ENCODE measurements at places on chromosomes 4 and X.

DNA sequence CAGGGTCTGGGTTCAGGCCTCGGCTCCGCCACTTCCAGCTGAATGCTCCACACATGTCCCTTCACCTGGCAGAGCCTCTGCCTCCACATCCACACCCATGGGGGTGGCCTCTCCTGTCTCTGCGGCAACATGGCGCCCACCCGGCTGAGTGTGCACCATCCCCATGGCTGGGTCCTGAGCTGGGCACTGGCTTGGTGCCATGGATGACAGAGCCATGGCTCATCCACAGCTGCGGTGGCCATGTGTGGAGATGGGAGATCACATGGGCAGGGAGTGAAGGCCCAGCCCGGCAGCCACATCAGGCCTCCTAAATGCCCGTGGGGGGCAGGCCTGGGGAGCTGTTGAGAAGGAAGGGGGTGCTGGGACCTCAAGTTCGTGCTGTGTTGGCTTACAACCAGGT is 213.7 kb downstream of the AFAP1 start:
- DNase-seq: no peak

GRCh38 chrX:154780968-154781367 is 18.3 kb downstream of the DKC1 start:
- no peak for DNase-seq

- no peak for DNase-seq
Observed at GRCh38 chr4:36304138-36304681, 22.8 kb downstream of the DTHD1 start.

GRCh38 chr4:188714501-188714900 is 575.3 kb downstream of the TRIML1 start:
- no peak for DNase-seq

GRCh38 chr4:150305995-150306394 is 227.8 kb downstream of the DCLK2 start:
- no peak for DNase-seq

DNA sequence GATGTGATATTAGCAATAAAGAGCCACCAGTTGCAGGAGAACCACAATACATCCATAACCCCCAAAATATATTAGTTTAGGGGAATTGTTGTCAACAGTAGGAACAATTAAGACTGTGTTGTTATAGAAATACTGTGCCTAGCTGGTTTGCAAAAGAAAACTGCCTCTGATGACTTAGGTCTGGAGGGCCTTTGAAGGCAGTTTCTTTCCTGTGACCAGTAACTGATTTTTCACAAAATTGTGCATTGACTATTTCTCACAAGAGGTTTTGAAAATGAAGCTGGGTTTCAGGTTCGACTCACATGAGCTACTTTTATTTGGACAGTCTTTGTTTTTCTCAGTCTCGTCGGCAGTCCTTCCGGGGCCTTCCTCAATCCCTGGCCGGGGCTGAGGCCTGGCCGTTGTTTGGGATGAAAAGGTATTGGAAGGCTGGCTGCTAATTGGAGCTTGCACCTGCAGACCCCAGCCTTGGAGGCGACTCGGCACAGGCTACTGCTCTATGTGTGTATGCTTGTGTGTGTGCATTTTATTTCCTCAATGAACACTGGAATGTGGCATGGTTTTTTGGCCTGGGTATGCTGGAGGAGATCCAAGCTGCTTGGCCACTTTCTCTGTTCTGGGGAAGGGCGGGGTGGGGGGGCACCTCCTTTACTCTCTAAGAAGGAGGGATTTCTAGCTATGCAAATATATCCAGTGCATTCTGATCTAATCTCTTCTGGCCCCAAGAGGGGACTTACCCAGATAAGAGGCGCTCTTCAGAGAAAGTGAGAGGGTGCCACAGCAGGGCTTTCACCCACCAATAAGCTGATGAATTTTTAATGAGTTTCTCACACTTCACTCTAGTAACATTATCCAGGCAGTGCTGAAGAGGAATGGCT is 49.5 kb upstream of the LNX1 start:
- DNase-seq: no peak

DNA sequence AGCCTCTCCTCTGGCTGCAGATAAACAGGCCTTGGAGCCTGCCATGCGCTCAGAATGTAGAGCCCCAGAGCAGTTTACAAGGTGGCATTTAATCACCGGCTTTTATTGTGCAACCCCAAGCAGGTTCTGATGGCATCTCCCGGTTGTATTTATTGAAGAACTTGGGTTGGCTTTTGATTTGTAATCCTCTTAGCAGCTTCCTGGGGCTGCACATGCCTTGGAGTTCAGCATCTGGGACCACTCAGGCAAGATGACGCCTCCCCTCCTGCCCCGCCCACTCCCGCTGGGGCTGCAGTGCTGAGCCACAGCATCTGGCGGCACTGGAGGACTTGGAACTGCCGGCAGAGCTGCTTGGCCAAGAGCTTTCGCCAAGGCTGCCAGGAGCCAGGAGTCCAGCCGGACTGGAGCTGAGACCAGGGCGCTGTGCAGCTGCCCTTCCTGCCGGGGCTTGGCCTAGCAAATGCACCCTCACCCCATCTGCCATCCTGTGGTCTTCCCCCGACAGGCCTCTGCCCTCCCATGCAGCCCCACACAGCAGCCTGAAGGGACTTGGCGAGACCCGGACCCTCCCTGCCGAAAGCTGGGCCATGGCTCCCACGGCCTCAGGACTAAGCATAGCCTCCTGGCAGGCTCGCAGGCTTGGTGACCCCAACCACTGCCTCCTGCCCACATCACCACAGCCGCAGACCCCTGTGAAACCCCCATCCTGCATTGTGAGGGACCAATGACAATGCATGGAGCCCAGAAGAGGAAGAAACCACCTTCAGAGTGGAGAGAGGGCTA is 5.4 kb downstream of the HTRA3 start:
- peak; percentile 91 for DNase-seq

- no peak for DNase-seq
Observed at GRCh38 chr4:931194-931959, 739 bp downstream of the GAK start.

DNA sequence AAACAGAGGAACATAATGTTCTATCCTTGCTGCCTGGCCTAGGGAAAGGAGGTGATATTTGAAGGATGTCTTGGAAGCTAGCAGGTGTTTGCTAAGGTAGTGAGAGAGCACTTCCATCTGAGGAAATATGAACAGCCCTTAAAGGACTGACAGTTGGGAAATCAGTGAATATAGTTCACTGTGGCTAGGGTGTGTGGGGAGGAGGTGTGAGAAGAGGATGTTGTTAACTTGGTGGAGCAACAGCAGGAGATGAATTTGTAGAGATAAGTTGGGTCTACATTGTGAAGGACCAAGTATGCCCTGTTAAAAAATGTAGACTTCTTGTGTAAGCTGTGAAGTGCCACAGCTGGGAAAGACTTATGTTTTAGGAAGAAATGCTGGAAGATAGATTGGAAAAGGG is 25.5 kb downstream of the TBC1D19 start:
- DNase-seq: no peak

DNA sequence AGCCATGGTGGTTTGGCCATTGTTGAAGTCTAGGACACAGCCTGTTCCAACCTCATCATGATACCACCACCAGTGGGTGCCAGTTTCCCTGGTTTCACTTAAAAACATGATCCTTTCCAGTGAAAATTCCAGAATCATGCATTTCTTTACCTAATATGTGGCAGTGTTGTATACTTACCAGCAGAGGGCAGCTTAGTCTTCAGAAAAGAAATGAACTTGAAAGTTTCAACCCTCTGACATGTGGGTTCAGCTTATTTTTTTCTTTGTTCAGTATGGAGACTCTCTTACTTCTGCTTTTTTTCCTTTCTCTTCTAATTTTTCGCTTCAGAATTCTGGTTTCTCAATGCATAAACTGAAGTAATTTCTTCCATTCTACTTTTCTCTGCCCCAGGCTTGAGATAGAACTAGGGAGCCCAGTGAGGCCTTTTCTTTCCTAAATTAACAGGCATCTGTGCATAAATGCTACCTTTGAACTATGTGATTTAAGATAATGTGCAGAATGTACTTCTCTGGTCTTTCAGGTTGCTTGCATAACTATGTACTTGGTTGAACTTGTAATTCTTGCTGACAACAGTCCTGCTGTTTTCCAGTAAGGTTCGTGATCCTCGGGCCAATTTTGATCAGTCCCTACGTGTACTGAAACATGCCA is 10.7 kb downstream of the LIAS start:
- DNase-seq: peak; percentile 26

GRCh38 chrX:54639018-54639345 is 109.0 kb downstream of the GNL3L start:
- no peak for DNase-seq

DNA sequence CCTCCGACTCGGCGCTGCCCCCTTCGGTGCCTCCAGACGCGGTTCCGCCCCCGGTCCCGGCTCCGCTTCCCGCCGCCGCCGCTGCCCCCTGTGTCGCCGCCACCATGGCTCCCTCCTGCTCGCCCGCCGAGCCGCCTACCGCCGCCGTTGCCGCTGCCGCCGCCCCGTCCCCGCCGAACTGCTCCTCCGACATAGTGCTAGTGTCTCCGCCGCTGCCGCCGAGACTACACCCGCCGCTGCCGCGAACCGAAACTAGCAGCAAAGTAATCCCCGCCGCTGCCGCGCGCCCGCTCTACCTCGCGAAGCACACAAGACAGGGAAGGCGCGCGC is 340 bp downstream of the HNRNPD start:
- no peak for DNase-seq

- DNase-seq: no peak
Observed at GRCh38 chr4:102610007-102610406, 108.8 kb downstream of the NFKB1 start.

GRCh38 chr4:139419388-139419914 is 34.5 kb upstream of the RAB33B start:
- peak; percentile 64 for DNase-seq

- DNase-seq: no peak
Observed at GRCh38 chr4:54695337-54695736, 37.6 kb downstream of the KIT start.

GRCh38 chrX:70196961-70197720 is 19.9 kb downstream of the DGAT2L6 start:
- DNase-seq: no peak

GRCh38 chrX:14504960-14505538 is 24.3 kb upstream of the GLRA2 start:
- DNase-seq: no peak

DNA sequence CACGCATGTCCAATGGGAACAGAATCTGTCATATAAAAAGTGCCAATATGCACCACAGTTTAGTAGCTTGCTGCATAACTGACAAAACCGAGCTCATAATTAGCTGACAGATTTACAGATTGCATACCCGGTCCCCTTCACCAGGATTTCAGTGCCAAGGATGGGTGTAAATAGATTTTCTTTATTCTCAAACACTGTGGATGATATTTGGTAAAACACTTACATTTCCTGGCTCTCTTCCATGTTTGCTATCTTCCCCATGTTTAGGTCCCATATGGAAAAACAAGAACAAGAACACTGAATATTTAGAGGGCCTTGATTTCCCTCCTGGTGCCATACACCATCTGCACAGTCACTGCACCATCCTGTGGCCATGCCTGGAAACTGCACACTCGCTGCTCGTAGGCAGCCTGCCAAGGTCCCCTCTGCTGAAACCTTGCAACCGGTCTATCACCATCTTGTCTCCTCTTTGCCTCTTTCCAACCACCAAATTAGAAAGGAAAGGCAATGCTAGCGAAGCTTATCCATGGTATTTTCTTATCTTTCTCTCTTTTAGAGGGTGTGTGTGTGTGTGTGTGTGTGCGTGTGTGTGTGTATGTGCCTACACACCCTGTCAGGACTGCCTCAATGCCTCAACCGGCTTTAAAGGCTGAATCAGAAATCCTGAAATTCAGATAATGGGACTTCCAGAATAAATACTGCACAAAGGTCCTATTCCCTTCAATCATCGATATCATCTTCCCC is 124.2 kb upstream of the MBNL3 start:
- DNase-seq: no peak

- DNase-seq: no peak
Observed at GRCh38 chr4:118388606-118389005, 35.8 kb upstream of the PRSS12 start.

DNA sequence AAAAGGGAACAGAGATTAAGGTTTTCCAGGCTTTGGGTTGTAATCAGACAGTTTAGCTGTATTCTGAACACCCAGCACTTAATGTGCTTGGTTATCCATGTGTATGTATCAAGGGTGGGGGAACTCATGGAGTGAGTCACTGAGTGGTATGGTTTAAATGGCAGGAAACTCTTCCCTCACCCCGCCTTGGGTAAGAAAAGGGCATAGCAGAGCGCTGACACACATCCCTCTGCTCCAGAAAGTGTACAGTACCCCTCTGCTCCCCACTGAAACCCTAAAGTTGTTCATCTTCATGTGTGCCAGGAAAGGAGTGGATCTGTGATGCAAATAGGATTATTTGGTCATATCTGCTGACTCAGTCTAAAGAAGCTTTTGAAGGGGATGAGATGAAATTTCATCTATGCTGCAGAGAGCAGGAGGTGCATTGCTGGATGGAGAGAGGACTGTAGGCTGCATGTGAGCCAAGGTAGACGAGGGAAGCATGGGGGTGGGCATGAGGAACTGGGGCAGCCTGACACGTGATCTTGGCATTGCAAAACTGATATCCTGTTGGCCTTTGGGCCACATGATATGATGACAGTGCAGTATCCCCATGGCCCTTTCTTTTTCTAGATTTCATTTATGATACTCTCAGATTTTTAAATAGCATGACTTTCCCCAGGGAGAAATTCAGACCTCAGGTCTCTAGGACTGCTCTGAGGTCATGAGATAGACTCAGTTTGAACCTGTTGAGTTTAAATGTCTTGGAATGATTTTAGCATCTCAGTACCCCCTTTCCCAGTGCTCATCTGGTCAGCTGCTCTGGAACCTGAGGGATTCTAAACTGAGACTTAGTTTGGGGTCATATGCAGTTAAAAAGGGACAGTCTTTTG is 84.8 kb downstream of the TMEM164 start:
- DNase-seq: no peak

- no peak for DNase-seq
Observed at GRCh38 chr4:40264497-40264896, 67.7 kb downstream of the RHOH start.

GRCh38 chr4:147286846-147287587 is 193.9 kb upstream of the EDNRA start:
- DNase-seq: no peak

GRCh38 chr4:518569-519083 is 19.6 kb downstream of the PIGG start:
- DNase-seq: no peak

GRCh38 chr4:150010525-150011126 is 67.6 kb upstream of the DCLK2 start:
- no peak for DNase-seq

- no peak for DNase-seq
Observed at GRCh38 chr4:1245481-1246051, 3.4 kb downstream of the CTBP1 start.
